ENCODE measurements at places on chromosomes 2 and 18. TPM values are rescaled to one million over a fixed set of nuclear protein-coding genes. Genes with fewer than 3 reads are reported as not detected.

Gene ELOA2
- total RNA-seq = not detected

Gene IL36A
- not detected for total RNA-seq

Gene DRC1
- total RNA-seq = 11.3 TPM

Gene CROCC2
- 0.30 TPM for total RNA-seq
